ENCODE measurements at places on chromosomes 6 and 20.

GRCh38 chr6:127423921-127424320 lies 35.3 kb downstream of the KIAA0408 start:
- DNase-seq: no peak

GRCh38 chr20:36666181-36666740 lies 20.3 kb upstream of the SLA2 start:
- peak; percentile 21 for DNase-seq

DNA sequence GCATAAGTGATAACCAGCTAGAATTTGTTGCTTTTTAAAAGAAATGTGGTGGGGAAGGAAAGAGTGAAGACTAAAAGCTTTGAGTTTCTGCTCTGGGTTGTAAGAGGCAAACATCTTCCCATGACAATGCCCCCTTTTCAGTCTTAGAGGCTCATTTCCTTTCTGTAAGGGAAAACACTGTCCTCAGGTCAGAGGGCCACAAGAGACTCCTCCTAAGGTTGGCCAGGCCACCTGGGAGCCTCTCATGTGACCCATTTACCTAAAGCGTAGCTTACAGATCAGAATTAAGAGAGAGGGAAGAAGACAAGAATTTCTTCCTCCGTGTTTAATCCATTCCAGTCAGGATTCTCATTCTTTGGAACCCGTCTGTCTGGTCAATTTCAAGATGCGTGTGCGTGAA lies 220.4 kb upstream of the HEY2 start:
- DNase-seq: no peak

DNA sequence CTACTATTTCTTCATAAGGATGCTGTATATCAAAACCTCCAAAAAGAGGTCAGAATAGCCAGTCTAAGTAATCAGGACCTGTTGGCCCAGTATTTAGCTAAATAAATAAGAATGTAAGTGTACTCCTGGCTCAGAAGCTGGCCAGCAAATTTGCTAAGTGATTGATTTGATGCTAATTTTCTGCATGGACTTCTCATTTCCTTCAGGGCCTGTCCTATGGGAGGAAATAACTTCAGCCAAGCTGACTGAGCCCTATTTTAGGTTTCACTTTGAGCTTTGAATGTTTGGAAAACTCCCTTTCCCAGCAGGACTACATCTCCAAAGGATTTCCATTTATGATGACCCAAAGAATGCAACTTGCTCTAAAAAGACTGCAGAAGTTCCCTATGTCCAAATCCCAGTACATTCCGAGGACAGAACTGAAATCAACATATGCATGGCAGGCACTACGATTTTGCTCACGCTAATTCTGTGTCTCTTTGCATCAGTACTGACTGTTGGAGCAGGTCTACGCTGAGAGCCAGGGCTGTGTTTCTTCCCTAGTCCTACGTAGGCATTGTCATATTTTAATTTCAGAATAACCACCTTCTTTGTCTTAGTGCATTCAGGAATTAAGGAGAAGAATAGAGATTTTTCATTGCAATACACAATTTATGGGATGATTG lies 441.4 kb upstream of the PLCB4 start:
- no peak for DNase-seq

GRCh38 chr6:25157183-25157582 lies 122.0 kb upstream of the CARMIL1 start:
- no peak for DNase-seq

DNA sequence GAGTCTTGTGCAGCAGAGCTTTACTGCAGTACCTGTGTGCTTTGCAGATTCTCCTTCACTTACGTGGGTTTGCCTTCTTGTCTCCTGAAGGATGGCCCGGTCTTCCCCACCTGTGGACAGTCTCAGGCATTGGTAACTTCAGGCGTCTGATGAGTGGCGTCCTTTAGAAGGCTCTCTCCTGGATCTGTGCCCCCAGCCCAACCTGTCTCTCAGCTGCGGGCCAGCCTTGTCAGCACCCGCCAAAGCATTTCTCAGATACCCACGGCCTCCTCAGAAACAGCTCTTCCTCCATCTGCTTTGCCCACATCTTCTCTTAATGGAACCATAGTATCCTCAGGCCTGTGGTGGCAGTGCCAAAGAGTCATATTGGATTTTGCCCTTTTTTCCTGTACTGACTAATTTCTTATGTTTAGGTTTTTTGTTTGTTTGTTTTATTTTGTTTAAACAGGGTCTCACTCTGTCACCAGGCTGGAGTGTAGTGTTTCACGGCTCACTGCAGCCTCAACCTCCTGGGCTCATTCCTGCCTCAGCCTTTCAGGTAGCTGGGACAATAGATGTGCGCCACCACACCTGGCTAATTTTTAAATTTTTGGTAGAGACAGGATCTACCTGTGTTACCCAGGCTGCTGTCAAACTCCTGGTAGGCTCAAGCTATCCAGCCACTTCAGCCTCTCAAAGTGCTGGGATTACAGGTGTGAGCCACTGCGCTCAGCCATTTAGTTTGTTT lies 96.6 kb downstream of the ARID1B start:
- no peak for DNase-seq

DNA sequence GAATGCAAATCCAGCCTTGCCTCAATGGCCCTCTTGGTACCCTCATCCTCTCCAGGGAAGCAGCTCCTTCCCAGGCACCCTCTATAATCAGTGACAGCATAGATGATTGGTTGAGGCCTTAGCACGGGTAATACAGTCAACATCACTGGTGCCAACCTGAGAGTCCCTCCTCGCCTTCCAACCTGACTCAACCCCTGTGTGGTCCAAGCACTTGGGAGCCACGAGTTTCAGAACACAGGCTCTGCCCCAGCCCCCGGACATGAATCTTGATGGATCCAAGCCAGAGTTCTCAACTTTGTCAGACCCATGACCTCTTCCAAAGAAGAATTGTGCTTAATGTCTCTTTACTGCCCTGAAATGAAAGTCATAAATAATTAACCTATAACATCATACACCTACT lies 213.9 kb downstream of the PREX1 start:
- no peak for DNase-seq

Measured in cerebellar nuclear complex (tissue), 1 donor.